ENCODE measurements at places on chromosomes 13 and 19.

DNA sequence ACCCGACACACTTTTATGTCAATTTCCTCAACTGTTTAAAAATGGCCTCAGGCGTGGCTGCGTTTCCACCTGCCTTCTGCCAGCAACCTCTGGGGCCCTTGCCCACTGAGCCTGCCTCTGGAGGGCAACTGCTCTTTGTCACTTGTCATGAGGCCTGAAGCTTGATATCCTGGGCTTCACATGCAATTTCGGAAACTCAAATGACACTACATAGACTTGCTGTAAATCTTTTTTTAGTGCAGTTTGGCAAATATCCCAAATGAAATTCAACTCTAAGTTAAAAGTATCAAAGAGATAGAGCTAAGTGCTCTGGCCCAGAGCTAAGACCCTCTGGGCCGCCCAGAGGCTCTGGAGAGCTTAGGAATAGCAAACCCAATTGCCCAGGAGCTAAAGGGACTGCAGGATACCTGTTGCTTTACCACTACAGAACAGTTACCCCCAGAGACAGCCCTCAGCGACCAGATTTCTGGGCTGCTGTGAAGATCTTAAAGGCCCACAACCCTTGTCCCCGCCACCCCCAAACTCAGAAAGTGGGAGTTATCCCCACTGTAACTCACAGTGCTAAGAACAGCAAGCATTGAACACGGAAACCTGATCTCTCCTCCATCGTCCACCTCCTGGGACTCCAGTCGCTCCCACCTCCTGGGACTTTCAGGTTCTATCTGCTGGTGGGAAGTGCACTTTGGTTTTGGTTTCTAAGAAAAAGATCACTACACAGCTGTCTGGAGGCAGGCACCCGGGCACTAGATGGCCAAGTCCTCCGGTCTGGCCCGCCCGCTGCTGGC, 19.4 kb downstream of the GJA3 start:
- no peak for DNase-seq

DNA sequence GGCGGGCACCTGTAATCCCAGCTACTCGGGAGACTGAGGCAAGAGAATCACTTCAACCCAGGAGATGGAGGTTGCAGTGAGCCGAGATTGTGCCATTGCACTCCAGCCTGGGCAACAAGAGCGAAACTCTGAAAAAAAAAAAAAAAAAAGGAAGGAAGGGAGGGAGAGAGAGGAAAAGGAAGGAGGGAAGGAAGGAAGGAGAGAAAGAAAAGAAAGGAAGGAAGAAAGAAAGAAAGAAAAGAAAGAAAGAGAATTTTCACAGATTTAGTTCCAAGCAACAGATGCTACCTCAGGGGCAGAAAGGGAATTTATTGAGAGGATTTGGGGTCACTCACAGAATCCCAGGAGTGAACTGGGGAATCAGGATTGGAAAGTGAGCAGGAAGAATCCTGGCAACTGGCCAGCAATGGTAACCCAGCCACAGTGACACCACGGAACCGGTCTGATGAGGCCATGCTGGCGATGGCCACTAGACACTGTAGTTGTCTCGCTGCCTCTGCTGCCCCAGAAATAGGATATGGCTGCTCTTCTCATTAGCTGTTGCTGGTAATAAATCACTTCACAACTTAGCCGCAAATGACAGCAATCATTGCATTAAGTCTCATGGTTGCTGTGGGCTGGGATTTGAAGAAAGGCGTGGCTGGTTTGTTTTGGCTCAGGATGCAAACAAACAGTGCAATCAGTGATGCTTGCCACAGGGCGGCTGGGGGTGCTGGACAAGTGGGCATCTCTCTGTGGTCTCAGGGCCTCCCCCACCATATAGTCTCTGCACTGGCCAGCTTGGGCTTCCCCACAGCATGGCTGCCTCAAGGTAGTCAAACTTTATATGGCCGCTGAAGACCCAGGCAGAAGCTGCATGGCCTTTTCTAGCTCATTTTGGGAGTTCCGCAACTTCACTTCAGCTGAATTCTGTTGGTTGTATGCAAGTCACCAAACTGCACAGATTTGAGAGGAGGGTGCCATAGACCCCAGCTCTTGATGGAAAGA, 5.2 kb upstream of the BCAM start:
- no peak for DNase-seq

DNA sequence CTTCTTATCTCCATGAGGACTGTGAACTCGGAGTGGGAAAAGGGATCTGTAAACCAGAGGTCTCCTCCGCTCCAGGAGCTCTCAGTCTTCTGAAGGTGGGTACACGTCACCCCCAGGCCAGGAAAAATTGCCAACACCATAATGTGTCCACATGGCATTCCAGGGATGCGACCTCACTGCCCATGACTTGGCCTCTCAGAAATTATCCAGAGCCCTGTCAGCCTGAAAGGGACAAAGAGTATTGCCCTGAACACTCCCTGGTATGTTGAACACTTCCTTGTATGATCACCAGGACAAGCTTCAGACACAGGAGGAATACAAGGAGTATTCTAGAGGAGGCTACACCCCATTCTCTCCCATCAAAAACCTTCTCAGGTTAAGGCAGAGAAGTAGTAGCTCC, 81.0 kb upstream of the SLC7A1 start:
- no peak for DNase-seq

GRCh38 chr13:99996381-99996973, 14.9 kb downstream of the ZIC2 start:
- DNase-seq, result no peak

DNA sequence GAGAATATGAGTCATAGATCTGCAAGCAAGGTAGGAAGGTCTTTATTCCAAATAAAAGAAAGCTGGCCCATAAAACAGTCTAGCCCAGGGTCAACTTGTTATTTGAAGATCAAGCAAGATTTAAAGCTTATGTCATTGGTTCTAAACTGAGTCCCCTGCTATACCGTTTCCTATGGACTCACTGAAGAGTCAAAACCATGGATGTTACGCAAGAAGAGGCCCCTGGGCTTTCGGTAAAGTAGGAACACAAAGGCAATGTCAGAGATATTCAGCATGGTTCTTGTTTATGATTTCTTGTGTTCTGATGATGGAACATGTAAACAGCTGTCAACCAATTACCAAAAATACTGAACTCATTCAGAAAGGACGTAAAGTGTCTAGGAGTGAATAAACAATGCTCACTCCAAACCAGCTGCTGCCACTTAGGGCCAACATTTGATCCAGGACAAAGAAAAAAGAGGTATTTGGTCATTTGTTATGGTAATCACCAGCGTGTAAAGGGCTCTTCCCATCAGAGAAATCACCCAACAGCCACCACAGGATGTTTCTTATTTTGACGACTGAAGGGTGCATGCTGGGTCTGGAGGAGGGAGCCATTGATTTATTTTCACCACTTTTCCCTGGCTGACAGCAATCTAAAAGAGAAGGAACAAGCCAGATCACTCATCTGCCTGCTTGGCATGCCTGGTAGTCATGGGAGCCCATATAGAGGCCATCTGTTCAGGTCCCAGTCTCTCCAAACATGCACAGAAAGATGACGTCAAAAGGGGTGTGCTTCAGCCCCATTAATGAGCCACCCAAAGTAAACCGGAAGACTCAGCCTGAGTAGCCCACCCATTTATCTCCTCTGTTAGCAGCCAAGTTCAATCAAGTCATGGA, 68.3 kb downstream of the FGF14 start:
- no peak for DNase-seq

GRCh38 chr13:94128430-94128829, 351.1 kb downstream of the DCT start:
- no peak for DNase-seq

- no peak for DNase-seq
These were observed 24.5 kb downstream of the IPO5 start for GRCh38 chr13:97977982-97978381.

GRCh38 chr19:48874303-48875135, 2.3 kb downstream of the PPP1R15A start:
- DNase-seq, result no peak

DNA sequence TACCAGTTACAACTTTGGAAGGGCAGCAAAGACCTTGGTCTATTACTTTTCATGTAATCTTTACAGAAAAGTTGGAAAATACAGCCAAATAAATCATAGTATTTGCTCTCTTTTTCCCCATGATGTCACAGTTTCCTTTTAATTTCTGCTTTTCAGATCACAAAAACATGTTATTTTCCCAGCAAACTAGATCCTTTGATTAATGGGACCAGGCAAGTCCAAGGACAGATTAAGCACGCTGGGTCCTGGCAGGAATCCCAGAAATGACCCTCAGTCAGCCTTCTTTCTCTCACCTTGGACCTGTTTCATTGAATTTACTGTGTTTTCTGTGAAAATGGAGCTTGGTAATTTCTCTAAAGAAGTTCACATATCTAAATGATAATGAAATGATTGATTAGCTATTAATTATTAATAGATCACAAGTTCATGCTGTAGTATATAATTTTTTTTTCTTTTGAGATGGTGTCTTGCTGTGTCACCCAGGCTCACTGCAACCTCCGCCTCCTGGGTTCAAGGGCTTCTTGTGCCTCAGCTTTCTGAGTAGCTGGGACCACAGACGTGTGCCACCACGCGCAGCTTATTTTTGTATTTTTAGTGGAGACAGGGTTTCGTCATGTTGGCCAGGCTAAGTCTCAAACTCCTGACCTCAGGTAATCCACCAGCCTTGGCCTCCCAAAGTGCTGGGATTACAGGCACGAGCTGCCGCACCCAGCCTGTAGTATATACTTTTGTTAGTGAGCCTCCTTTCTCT, 16.0 kb downstream of the SPATA13 start:
- no peak for DNase-seq

DNA sequence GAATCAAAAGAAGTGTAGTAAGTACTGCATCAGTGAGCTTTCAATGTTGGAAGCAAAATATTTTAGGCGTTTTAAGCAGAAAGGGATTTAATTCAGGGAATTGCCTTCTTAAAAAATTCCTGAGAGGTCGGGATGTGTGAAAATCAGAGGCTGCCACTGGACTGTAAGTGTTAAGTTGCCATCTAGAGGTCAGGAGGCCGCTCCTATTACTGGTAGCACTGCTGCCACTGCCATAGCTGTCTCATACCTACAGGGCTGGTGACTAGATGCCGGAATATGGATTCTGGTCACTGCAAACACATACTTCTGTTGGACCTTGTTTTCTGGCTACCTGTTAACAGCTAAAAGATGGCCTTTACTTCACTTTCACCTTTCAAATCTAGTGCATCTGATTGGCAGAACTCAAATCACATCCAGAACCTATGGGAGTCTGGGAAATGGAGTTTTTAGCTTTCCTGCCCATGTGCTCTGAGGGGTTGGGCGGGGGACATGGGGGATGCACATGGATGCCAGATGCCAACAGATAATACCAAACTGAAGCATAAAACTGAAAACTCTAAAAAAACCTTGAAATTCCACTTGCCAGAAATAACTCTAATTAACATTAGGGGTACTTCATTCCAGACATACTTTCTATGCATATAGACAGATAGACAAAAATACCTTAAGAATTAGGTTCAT, 29.8 kb downstream of the DGKH start:
- DNase-seq, result no peak

- DNase-seq, result no peak
These were observed 1.1 kb downstream of the ZNF135 start for GRCh38 chr19:58060231-58060630.

- DNase-seq, result no peak
These were observed 4.9 kb downstream of the LIPE start for GRCh38 chr19:42422092-42422900.

- DNase-seq, result no peak
These were observed 41.9 kb upstream of the POU2F2 start for GRCh38 chr19:42174188-42174587.

GRCh38 chr13:20206065-20206697, 13.4 kb upstream of the GJB2 start:
- no peak for DNase-seq

DNA sequence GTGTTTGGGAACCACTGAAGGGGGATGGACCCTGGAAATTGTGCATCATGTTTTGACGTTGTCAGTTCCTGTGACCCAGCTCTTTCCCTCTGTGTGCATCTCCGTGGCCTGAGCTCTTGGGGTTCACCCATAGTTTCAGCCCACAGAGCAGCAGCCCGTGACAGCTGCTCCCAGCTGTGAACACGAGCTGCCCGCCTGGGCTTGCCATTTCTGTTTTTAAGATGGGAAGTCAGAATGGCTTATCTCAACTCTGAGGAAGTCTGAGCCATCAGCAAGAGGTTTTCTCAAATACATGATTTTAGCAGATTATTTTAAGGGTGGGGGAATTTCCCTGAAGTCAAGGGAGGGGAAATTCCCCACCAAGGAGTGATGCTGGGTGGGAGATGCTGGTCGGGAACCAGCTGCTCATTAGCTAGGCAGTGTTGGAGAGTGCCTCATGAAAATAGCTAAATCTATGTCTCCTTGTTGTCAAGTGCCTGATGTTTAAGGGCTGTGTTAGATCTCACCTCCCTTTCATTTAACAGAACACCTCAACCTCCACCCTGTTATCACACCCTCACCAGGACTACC, 34.8 kb upstream of the C1QTNF9 start:
- DNase-seq, result peak; percentile 71

All from bone marrow (tissue), 2 donors.